ENCODE measurements at places on chromosomes 6 and 20. TPM values are rescaled to one million over a fixed set of nuclear protein-coding genes. Genes with fewer than 3 reads are reported as not detected.
A peak's percentile ranks its signal among the peaks of the same experiment; 100 is the strongest.

- no peak for DNase-seq
Observed at GRCh38 chr6:79687759-79688158, 56.6 kb downstream of the SH3BGRL2 start.

DNA sequence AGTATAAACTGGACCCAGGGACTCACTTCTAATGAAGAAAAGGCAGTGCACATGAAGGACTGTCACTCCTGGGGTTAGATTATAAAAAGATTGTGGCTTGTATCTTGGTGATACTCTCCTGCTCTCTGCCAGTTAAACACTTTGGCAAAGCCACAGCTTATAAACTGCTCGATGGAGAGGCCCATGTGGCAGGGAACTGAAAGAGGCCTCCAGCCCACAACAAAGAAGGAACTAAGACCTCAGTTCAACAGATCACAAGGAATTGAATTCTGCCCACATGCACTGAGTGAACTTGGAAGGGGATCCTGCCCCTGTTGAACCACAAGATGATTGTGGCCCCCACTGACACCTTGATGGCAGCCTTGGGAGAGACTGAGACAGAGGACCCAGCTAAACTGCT lies 363.8 kb downstream of the CBLN4 start:
- DNase-seq = no peak

- no peak for DNase-seq
Observed at GRCh38 chr20:19786311-19786710, 28.3 kb downstream of the RIN2 start.

DNA sequence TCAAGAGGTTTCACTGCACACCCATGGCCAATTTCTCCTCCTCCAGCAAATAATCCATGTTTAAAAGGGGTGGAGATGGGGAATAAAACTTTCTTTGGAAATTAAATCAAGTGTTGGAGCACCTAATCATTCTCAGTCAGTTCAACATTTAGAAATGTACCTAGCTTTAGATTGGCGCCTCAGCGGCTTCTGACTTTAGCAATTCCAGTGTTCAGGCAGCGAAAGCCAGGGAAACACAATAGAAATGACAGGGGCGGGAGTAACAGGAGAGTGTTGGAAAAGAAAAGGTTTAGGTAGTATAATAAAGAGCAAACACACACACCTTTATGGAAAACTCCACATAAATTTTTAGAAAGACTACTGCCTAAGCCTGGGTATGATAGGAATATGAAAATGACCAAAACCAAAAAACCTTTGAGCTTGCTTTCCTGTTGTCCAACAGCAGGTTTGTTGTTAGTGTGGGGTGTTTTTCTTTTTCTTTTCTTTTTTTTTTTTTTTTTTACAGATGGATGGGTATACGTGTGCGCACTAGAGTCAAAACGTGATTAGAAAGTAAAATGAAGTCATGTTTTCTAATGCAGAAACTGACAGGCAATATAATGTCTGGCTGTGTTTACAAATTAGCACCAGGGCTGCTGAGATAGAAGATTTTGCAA lies 7.7 kb downstream of the TFAP2A start:
- DNase-seq = no peak

The RAET1G gene
- total RNA-seq = not detected

The KIAA0408 gene
- total RNA-seq = 2.6 TPM

DNA sequence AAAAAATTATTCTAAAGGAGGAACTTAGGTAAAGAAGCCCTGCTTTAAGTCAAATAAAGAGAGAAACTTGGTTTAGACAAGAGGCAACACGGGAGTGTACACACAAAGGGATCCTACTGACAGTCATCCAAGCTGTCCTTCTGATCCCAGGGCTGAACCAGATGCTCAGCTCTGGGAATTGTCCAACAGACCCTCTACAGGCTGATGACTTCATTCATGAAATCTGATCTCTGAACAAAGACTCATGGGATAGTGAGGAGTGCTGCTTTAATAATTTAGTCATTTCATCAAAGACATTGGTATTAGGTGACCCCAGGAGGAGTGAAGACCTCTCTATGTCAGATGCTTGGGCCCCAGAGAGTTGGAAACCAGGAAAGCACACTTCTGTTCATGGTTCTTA lies 65.6 kb upstream of the ARMH2 start:
- no peak for DNase-seq

The LY6G6C gene
- total RNA-seq = not detected

DNA sequence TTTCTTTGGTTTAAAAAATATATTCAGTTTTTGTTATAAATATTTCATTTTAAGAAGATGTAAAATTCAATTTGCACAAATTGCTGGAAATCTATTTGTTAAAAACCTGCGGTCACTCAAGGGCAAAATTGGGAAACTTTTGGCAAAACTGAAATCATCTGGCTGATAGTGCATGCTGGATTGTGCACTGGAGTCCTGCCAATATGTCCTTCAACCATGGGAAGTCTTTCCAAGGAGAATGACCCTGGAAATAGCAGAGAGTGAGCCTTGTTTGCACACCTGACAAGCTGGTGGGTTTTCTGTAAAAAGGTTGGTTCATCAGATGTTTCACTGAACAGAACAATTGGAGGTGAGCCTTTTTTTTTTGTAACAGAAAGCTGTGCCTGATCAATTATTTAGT lies 413.5 kb downstream of the BTBD3 start:
- DNase-seq = no peak

GRCh38 chr6:35790683-35791082 lies 6.4 kb downstream of the CLPS start:
- no peak for DNase-seq

DNA sequence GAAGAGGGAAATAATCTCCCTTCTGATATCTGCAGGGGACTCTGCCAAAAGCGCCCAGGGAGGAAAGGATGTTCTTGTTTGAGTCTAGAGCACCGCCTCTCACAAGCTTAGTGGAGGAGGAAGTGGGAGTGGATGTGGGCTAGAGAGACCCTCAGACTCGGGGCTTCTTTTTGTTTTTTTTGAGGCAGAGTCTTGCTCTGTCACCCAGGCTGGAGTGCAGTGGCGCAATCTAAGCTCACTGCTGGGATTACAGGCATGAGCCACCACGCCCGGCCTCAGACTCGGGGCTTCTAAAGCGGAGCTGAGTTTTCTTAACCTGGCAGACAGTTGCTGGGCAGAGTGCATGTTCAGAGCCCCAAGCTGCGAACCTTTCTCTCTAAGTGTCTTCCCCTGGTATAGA lies 310.8 kb downstream of the BMP7 start:
- DNase-seq = no peak

- DNase-seq = peak; percentile 55
Observed at GRCh38 chr6:142925575-142926110, 19.3 kb downstream of the HIVEP2 start.

- DNase-seq = no peak
Observed at GRCh38 chr20:52869276-52869675, 102.9 kb upstream of the TSHZ2 start.

- DNase-seq = no peak
Observed at GRCh38 chr20:63942969-63943807, 13.0 kb downstream of the UCKL1 start.

DNA sequence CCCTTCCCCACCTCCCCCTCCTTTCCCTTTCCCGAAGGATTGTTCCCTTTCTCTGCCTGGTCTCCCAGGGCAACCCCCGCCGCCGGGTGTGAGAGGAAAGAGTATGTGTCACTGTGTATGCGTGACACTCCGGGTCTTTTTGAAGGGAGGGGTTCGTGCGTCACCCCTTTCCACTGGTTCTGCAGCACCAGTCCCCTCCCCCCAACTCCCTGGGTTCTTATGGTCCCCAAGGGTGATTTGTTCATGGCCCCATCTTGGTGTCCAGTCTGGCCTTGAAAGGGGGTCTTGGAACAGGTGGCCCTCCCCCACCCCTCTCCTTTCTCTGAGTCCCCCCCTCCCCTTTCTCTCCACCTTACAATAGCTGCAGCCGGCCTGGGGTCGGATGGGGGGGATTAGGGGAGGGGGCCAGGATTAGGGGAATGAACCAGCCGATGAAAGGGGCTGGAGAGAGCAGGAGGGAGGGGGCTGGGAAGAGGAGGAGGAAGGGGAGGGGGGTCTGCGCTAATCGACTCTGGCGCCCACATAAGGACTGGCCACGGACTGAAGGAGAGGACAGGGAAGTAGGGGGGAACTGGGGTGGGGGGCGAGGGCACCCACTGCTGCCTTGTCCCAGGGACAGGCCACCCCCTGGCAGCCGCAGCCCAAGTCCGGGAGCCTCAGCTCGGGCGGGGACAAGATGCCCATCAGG lies 1.3 kb upstream of the RING1 start:
- DNase-seq = no peak

The NHLRC1 gene
- total RNA-seq = not detected

The SCP2D1 gene
- total RNA-seq = not detected

The PPP1R10 gene
- total RNA-seq = 59.8 TPM

GRCh38 chr20:50745634-50746137 lies 14.3 kb downstream of the PARD6B start:
- DNase-seq = no peak

- DNase-seq = peak; percentile 42
Observed at GRCh38 chr20:11204926-11205768, 531.3 kb upstream of the JAG1 start.

GRCh38 chr20:63060057-63060991 lies 53.6 kb upstream of the BHLHE23 start:
- DNase-seq = no peak

The DOK5 gene
- 1.3 TPM for total RNA-seq

The BPIFA1 gene
- not detected for total RNA-seq
